ENCODE measurements at places on chromosomes 4 and X.

DNA sequence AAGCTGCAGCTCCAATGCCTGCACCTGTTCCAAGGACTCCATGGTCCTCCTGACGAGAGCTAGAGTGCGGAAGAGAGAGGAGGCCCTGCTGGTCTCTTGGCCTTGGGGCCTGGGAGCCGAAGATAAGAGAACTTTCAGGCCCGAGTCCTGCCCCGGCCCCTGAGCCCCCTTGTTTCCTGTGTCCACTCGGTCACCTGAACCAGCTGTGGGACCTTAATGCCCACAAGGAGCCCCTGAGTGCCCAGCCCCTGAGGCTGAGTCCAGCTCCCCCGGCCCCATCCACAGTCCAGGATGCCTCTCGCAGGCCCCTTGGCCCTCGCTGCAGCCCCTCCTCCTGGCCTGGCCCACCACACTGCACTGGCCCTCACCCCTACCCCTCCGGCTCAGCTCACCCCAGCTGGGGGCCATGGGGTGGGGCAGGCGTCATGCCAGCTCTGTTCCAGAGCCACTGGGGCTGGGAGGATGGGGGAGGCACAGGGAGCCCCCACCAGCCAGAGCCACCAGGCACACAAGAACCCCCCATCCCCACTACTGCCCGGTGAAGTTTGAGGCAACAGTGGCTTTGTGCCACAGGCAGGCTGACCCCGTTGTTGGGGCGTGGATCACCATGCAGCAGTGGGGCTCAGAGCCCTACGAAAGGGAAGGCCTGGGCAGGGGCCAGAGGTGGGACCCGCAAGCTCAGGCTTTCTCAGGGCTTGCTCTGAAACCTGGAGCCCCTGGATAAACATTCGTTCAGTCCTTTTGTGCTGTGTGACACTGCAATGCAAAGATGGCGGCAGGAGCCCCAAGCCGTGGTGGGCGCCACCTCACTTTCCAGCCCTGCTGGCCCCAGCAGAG lies 14.1 kb downstream of the NAT8L start:
- DNase-seq = no peak

- DNase-seq = no peak
Observed at GRCh38 chr4:6111354-6111960, 88.9 kb downstream of the JAKMIP1 start.

DNA sequence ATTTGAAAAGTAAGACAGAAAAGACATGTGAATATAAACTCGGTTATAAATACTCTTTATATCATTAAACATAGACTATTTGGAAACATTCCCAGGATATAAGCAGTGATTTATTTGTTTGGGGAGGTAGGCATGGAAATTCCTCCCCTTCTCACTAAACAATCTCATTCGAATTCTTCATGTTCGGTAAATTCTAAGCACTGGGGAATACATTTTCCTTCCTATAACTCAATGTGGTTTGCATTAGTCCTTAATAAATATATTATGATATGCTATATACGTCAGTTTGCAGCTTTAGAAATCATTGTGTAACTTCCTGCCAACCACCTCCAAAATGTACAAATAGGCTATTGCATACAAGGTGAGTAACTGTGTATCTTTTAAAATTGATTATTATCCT lies 99.6 kb downstream of the UGT8 start:
- DNase-seq = no peak

DNA sequence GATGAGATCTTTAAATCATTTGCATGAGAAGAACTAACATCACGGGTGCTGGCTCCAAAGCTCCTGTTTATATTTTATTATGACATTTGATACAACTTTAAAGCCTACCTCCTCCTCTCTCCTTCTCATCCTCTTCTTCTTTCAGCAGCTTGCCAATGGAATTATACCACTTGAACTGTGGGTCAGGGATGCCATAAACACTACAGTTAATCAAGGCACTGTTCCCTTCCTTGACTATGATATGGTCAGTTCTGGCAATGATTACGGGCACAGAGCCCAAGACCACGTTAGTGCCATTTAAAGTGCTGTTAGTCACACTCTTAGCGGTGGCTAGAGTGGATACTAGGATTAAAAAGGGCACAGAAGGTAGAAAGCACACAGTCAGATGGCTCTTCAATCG lies 20.7 kb downstream of the MFAP3L start:
- DNase-seq = no peak

- no peak for DNase-seq
Observed at GRCh38 chr4:187294861-187295260, 571.2 kb upstream of the FAT1 start.

DNA sequence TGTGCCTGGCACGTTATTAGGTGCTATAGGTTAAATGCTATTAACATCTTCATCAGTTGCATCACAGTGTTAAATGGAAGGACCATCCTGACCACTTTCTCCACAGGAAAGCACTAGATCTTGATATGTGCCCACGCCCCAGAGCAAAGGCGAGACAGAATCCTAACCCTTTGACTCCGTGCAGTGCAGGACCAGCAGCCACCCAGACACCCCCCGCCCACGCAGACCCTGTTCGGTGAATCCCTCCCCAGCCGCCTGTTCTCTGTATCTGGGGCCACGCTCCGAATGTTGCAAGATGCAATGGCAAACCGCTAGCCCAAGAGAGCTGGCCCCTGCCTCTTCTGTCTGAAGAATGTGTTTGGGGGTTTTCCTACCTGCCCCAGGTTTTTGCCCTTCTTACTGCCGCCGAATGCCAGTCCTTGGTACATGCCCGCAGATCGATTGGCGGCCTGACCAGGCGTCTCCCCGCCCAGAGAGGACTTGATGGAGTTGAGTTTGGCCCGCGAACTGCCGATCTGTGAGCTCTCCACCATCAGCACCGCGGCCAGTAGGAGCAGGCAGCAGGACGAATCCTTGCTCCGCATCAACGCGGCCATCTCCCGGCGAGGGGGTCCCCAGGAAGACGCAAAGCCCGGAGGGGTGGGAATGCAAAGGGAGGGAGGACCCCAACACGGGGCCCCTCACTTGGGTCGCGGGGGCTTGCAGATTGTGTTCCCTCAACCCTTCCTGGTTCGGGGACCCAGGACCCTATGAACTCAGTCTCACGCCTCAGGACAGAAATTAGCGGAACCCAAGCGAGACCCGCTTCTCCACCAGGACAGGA lies 906 bp downstream of the DKK2 start:
- DNase-seq = no peak

- no peak for DNase-seq
Observed at GRCh38 chrX:7926501-7926900, 712 bp downstream of the PNPLA4 start.

Data from stimulated activated CD8-positive, alpha-beta memory T cell treated with anti-CD3 and anti-CD28 coated beads, Interleukin-15, amount 100 ng/mL, for 48 hours (primary cell).